ENCODE measurements at places on chromosomes 7 and 10.

- no peak for DNase-seq
These were observed 127.1 kb downstream of the TAX1BP1 start for GRCh38 chr7:27866828-27867672.

DNA sequence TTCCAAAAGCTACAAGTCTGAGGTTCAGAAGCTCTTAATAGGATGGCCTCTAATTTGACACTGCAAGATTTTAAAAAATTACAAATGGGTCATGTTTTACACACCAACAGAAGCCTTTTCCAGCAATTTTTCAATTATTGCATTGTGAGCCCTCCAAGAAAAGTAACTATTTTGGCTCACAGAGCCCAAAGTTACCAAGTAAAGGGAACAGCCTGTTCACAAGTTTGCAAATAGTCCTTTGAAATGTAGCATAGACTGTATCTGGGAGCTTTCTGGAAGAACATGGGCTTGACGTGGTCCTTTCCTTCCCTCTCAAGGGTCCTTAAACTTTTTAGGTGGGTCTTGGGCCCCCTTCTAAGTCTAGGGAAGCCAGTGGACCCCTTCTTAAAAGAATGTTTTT, 1.3 kb upstream of the GDF10 start:
- DNase-seq, result no peak

DNA sequence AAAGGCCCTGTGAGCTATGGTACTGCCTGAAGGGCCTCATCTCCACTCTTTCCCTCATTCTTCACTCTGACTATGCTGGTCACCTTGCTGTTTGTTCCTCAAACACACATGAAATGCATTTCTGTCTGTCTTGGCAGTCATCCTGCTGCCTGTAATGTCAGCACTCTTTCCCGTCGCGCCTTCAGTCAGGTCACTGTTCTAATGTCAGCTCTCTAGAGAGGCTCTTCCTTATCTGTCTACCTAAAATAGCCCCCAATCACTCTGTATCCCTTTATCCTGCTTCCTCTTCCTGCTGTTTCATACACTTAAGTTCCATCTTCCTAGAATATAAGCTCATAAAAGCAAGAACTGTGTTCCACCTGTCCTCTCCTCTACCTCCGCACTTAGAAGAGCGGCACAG, 215.5 kb downstream of the ZNF33B start:
- DNase-seq, result no peak

DNA sequence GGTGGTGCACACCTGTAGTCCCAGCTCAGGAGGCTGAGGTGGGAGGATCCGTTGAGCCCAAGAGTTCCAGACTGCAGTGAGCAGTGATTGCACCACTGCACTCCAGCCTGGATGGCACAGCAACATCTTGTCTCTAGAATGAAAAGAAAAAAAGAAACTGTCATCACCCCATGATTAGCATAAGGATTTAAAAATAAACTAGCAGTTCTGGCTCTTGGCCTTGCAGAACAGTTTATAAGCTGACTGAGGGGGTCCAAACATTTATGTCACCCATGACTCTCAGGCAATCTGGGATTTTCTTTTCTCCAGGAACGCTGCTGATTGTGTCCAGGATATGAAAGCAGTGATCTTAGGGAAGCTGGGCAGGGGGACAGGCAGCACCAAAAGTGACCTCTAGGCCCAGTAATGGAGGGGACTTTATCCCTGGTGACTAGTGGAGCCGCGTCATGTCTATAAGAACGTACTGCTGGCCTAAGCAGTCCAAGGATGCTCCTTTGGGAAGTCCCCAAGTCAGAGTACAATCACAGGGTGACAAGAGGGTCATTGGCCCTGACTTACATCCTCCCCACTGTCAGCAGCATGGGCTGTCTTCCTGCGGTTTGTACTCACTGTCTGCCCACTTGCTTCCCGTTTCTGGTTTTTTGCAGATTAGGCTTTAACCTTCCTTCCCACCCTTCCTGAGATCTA, 177.4 kb downstream of the ARHGAP12 start:
- DNase-seq, result no peak

DNA sequence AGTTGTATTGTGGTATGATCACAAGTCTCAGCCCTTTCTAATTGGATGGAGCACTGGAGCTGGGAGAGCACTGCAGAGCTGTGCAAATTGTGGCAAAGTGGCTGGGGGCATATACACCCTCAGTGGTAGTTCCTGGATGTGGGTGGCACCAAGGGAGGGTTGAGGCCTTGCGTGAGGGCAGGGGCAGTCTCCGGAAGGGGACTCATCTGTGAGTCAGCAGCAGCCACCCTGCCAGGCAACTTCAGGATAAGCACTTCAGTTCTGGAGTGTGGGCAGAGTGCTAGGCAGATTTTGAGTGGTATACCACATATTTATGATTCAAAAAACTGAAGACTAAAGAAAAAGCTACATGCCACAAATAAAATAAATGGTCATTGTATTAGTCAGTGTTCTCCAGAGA, 210.5 kb downstream of the ETV1 start:
- DNase-seq, result no peak

- DNase-seq, result no peak
These were observed 8.2 kb upstream of the GET4 start for GRCh38 chr7:868189-868486.

DNA sequence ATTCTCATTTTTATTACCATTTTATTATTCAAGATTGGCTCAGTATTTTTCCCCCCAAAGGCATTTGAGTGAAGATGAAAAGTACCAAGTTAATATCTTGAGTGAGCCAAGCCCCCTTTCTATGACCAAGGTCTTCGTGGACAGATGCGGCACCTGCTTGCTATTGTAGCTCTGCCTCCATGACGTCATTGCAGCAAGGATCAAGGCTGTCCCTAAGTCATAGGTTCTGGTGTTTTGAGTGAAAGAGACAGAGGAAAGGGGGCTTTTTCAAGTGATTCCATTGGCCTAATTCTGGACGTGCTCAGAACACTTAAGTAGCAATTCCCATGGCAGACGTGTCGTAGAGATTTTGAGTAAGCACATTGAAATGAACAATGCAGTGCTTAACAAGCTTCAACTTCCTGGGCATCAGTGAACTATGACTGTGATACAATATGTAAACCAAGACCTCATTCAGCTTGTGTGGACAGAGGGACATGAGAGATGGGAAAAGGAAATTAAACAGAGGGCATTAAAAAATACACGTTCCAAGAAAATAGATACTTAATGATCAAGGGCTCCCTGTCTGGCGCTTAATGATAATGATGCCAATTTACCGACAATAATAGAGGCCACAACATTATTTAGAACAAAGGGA, 248.7 kb upstream of the NPVF start:
- DNase-seq, result no peak

Data from mesothelial cell of epicardium (in vitro differentiated cells).